Stimulated activated CD4-positive, alpha-beta T cell treated with anti-CD3 and anti-CD28 coated beads, TNF-alpha, amount 100 ng/mL, for 4 hours (primary cell): ENCODE measurements at places on chromosomes 12 and 14.

DNA sequence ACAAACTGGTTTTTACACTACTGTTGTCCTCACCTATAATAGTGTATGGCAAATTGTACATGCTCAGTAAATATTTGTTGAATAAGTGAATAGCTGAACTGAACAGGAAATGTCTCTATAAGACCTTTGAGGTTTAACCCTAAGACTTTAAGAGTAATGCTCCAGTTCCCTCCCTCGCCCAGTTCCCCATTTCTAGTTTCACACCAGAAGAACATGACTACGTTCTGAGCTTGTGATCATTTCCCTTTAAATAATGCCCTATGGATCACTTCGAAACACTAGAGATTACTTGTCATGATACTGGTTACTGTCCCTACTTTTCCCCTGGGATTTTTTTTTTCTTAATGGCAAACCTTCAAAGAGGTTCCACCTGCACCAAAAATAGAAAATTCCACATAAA is 69.3 kb downstream of the PRKD1 start:
- DNase-seq: no peak

- no peak for DNase-seq
These were observed 81.4 kb upstream of the FERMT2 start for GRCh38 chr14:53032161-53032803.

DNA sequence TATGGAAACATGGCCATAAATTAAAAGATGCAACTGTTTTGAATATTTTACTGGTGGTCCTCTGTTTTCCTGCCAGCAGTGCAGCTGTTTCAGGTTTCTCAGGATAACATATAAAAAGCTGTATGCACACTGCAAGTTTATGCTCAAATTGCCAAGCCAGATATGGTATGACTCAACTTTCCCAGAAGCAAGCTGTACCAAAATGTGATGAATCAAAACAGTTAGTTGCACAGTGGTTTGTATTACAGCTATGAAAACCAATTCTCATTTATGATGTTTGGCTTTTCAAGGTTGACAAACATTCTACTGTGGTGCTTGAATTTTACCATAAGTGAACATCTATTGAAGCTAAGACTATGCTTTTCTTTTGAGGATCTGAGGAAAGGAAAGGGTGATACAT is 15.5 kb downstream of the TRMT5 start:
- no peak for DNase-seq

- no peak for DNase-seq
These were observed 564 bp downstream of the ATXN3 start for GRCh38 chr14:92105893-92106142.

GRCh38 chr12:105433804-105434203 is 103.3 kb downstream of the C12orf75 start:
- no peak for DNase-seq

- DNase-seq: no peak
These were observed 11.0 kb downstream of the OTX2 start for GRCh38 chr14:56799343-56799645.

- DNase-seq: no peak
These were observed 66.6 kb downstream of the ERGIC2 start for GRCh38 chr12:29314416-29314815.
